ENCODE measurements at places on chromosomes 5 and 9. TPM values are rescaled to one million over a fixed set of nuclear protein-coding genes. Genes with fewer than 3 reads are reported as not detected.

Gene CYLC2
- total RNA-seq: not detected

GRCh38 chr9:127522727-127523126, 71.4 kb downstream of the LRSAM1 start:
- H3K36me3 ChIP-seq: peaks cover 62% of the 10 kb centered on the region
- H3K4me3 ChIP-seq: no peak overlapping the region
- no peaks in the 10 kb centered on the region for H3K27me3 ChIP-seq

DNA sequence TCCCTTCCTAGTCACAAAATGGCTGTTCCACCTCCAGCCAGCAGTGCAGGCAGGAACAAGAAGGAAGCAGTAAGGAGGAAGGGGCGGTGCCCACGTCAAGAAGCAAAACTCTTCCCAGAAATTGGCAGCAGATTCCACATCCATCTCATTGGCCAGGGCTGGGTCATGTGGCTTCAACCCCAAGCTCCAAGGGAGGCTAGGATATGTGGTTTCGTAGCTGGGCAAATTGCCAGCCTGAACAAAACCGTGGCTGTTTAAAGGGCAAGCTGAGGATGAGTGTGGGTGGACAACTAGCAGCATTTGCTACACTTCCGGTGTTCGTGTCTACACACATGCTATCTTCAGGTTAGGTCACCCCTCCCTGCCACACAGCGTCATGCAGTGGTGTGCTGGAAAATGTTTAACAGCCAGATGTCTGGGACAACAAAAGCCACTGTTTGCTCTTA, 92.1 kb upstream of the MAP1B start:
- no peaks in the 10 kb centered on the region for H3K36me3 ChIP-seq
- no peak overlapping the region for H3K4me3 ChIP-seq
- H3K4me1 ChIP-seq: no peaks in the 10 kb centered on the region
- no peaks in the 10 kb centered on the region for H3K27me3 ChIP-seq
- DNase-seq: peak; percentile 37

DNA sequence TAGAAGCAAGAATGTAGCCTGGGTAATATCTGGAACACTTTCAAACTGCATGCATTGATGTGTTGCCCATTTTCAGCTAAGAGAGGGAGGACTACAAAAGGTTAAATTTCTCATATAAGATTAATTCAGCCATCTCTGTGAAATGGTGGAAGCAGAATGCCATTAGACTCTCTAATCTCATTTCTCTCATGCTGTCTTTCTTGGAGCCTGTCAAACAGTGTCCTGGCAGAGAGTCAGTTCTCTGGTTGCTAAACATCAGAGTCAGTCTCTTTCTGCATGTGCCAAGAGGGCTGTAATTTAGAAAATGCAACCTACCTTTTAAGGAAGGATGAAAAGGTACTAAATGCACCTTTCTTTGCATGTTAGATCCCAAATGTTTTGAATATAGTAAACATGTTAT, 910 bp upstream of the GARNL3 start:
- no peaks in the 10 kb centered on the region for H3K27me3 ChIP-seq
- DNase-seq: peak; percentile 43
- no peak overlapping the region for H3K4me3 ChIP-seq
- no peaks in the 10 kb centered on the region for H3K36me3 ChIP-seq
- H3K4me1 ChIP-seq: peaks cover 16% of the 10 kb centered on the region

DNA sequence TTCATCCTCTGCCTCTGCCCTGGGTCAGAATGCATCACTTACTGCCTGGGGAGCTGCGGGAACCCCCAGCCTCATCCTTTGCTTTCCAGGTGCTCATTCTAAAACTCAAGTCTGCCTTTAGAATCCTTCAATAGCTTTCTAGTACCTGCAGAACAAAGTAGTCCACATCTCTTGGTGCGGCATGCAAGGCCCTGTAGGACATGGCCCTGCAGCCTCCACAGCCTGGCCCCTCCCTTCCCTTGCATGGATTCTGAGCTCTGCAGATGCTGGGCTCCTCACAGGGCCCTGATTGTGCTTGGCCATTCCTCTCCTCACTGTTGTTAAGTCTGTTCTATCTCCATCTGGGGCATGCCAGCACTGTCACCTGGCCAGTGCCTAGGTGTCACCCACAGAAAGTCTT, 141.6 kb downstream of the ADCY2 start:
- no peaks in the 10 kb centered on the region for H3K36me3 ChIP-seq
- no peak for DNase-seq
- no peak overlapping the region for H3K4me3 ChIP-seq
- H3K4me1 ChIP-seq: no peaks in the 10 kb centered on the region
- H3K27ac ChIP-seq: no peak overlapping the region

DNA sequence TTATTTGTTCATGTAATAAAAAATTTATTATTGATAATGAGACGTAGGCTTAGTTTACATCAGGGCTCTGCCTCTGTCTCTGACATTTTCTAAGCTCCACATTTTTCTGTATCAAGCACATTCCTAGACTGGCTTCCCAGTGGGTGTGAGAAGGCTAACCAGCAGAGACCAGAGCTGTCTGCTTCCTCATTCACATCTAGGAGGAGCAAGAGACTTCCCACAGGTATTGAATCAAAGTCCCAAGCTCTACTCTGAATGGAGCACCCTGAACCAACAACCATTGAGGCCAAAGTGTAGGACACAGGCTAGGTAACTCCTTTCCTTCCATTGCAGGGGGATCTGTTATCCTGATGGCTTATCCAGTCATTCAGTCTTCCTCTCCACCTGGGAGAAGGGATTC, 72.4 kb downstream of the PARP8 start:
- H3K4me1 ChIP-seq: no peaks in the 10 kb centered on the region
- H3K4me3 ChIP-seq: no peak overlapping the region
- no peaks in the 10 kb centered on the region for H3K27me3 ChIP-seq
- no peak for DNase-seq
- H3K27ac ChIP-seq: no peak overlapping the region
- H3K36me3 ChIP-seq: no peaks in the 10 kb centered on the region

DNA sequence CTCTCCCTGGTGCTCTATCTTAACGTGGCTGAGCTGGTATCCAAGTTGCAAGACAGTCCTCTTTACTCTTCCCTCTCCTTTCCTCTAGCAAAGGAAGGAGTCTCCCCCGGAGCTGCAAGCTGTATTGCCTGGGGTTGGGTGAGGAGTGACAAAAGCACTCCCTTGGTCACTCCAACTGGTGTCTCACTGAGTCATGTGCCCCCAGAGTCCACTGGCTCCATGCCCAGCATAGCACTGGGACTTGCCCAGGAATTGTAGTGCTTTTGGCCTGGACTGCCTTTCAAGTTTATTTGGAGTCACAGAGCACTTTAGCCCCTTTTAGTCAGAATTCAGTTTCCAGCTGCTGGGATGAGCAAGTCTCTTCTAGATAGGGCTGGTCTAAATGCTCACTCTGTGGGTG, 82.6 kb upstream of the FST start:
- H3K36me3 ChIP-seq: no peaks in the 10 kb centered on the region
- H3K4me1 ChIP-seq: no peaks in the 10 kb centered on the region
- DNase-seq: peak; percentile 16
- H3K27me3 ChIP-seq: no peaks in the 10 kb centered on the region

- H3K27me3 ChIP-seq: no peaks in the 10 kb centered on the region
- DNase-seq: no peak
- H3K4me3 ChIP-seq: no peak overlapping the region
- H3K36me3 ChIP-seq: no peaks in the 10 kb centered on the region
- no peak overlapping the region for H3K27ac ChIP-seq
These were observed 19.7 kb downstream of the TLE4 start for GRCh38 chr9:79591458-79591857.

GRCh38 chr5:170440771-170441392, 51.7 kb upstream of the KCNMB1 start:
- peaks cover 2% of the 10 kb centered on the region for H3K27me3 ChIP-seq
- no peaks in the 10 kb centered on the region for H3K36me3 ChIP-seq
- H3K4me1 ChIP-seq: no peaks in the 10 kb centered on the region
- H3K27ac ChIP-seq: no peak overlapping the region
- H3K4me3 ChIP-seq: no peak overlapping the region

GRCh38 chr5:133494232-133494922, 118.0 kb downstream of the FSTL4 start:
- H3K4me3 ChIP-seq: no peak overlapping the region
- peak; percentile 20 for DNase-seq
- H3K27me3 ChIP-seq: peaks cover 2% of the 10 kb centered on the region

DNA sequence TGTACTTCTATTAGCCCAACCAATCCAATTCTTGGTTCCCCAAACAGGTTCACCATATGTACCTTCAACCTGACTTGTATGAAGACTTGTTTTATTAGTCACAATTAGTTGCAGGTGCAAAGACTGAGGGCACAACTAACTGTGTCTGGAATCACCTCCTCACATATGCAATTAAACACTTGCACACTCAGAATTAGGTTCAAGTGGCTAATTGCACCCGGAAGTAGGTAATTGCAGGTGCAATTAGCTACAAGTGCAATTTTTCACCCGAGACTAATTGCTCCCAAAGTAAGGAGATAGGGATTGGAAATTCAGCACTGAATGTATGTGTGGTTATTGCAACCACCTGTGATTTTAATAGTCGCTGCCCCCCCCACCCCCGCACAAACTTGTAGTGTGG, 338.9 kb downstream of the ZSWIM6 start:
- H3K4me1 ChIP-seq: peaks cover 11% of the 10 kb centered on the region
- no peaks in the 10 kb centered on the region for H3K36me3 ChIP-seq
- no peak for DNase-seq
- no peaks in the 10 kb centered on the region for H3K27me3 ChIP-seq
- no peak overlapping the region for H3K27ac ChIP-seq
